Astrocyte of the spinal cord (primary cell): ENCODE measurements at places on chromosomes 3 and 15.
A peak's percentile ranks its signal among the peaks of the same experiment; 100 is the strongest.

DNA sequence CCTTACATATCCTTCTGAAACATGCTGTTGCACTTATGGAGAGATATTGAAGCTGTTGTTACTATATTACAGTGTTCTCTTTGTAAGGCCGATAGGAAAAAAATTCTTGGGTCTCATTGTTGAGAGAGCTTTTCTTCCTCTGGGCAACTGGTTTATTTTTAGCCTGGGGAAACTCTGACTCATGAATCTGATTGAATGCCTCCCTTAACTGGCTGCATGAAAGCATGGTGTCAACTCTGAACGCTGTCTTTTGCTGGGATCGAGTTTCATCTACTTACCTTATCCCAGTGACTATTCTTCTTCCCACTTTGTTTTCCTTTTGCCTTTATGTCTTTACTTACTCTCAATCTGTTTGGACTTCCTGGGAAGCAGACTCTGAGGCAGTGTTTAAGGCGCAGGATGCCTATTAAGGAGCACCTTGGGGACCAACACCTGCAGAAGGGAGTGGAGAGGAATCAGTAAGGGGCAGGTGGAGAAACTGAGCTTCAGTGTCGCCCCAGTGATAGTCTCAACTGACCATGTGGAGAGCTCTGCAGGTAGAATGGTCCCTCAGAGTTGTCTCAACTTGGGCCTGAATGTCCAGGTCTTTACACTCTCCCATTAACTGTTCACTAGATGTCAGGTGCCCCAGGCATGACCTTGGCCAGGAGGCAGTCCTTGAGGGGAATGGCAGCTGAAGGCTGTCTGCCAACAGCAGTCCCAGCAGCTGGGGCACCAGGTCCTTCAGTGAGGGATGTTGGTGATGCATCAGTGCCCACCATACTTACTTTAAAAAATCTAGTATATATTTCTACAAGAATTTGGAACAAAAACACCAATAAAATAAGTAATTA is 88.9 kb upstream of the CCNL1 start:
- DNase-seq, result peak; percentile 93

- DNase-seq, result peak; percentile 71
These were observed 33.9 kb downstream of the GRK7 start for GRCh38 chr3:141796889-141797781.

DNA sequence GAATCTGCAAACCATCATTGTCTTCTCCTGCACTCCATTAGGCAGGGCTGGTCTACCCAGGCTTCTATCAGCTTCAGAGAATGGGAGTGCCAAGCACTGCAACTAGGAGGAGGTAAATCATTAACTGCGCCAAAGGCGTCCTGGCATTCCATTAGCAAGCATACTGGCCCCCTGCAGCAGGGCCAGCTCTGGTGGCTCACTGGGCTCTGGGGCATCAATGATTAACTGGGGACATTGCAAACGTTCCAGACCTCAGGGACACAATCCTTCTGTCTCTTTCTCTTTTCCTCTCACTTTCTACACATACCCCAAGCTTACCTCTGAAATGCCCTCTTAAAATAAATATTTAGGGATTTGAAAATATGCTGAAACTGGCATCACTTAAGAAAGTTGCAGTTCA is 129.0 kb downstream of the MYLK start:
- DNase-seq, result no peak

DNA sequence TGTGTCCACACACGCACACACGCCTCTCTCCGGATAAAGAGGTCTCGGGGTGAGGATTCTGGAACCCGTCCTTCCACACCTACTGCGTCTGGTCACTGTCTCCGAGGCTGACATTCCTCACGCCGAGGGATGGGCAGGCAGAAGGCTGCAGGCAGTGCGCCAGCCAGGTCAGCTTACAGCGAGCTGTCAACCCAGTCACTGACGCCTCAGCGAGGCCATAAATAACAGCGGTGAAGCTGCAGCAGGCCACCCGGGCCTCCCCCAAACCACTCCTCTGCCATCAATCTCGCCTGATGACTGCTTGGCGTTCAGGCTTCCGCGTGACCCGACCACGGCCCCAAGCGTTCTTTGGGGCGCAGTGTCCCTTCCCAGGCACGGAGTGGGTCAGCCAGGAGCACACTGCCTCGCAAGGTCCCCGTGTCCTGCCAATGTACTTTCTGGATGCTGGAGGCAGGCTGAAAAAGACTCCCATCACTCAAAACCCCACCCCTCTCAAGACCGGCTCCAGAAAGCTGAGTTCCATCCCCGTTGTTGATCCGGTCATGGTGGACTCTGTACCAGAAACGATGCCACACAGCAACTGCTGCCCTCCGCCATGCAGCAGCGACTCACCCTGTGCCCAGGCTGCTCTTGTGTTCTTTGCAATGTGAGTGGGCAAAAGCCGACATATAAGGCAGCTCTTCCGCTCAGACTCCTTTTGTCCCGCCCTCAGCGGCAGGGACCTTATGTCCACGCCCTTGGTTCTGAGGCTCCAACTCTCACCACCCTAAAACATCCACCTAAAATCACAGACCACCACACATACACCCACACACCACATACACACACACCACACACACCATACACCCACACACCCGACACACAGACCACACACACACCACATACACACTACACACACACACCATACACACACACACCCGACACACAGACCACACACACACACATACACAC is 27.1 kb downstream of the CPN2 start:
- peak; percentile 35 for DNase-seq

DNA sequence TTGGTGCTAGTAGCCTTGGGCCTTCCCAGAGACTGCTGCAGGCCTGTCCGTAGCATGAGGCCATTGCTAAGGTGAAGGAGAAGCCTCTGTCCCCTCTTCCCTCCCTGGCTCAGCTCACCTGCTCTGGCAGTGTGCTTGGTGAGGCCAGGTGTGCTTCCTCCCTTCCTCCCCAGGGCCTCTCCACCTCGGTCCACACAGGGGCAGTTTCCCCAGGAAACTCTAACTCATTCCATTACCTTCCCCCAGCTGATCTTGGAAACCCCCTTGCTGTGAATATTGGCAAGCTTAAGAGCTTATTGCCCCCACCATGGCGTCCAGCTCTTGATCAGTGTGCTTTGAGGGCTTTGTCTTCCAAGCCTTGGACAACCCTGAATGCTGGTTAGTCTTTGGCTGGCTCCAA is 52.7 kb downstream of the ZNF445 start:
- no peak for DNase-seq

DNA sequence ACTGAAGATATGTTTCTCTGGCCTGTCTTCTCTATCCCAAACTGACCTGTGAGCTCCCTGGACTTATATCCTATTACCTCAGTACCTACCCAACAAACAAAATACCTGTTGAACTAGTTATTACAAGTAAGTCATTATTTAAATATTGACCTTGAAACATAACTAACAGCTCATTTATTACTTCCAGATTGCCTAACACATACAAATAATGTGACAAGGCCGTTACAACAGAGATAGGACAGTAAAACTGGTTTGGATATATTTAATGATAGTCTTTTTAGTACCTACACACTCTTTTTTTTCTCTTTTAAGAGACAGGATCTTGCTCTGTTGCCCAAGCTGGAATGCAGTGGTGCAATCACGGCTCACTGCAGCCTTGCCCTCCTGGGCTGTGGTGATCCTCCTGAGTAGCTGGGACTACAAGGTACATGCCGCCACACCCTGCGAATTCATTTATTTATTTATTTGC is 145.0 kb downstream of the ADAM10 start:
- DNase-seq, result no peak

DNA sequence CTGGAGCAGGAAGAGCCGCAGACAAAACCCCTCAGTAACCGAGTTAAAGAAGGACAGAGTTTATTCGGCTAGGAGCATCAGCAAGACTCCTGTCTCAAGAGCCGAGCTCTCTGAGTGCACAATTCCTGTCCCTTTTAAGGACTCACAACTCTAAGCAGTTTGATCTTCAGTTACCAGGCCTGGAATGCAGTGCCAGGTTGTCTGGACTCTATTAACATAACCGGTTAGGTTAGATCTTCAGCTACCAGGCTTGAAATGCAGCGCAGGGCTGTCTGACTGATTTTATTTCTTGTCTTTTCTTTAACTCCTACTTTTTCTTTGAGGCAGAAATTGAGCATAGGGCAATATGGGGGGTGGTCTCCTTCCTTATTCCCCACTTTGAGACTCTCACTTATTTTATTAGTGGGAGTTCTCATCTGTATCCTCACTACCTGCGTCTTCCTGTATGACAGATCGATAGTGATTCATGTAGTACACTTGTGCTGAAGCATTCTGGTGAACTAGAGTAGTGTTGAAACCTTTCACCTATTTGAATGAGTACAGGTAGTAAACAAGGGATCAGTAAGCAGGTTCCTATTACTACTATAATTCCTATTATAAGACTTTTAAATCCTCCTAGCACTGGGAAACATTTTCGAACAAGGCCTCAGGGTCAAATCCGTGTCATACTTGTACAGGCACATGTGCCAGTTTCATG is 325.0 kb downstream of the CGGBP1 start:
- DNase-seq, result no peak

GRCh38 chr3:111989061-111989678 is 9.6 kb upstream of the TAGLN3 start:
- peak; percentile 80 for DNase-seq

DNA sequence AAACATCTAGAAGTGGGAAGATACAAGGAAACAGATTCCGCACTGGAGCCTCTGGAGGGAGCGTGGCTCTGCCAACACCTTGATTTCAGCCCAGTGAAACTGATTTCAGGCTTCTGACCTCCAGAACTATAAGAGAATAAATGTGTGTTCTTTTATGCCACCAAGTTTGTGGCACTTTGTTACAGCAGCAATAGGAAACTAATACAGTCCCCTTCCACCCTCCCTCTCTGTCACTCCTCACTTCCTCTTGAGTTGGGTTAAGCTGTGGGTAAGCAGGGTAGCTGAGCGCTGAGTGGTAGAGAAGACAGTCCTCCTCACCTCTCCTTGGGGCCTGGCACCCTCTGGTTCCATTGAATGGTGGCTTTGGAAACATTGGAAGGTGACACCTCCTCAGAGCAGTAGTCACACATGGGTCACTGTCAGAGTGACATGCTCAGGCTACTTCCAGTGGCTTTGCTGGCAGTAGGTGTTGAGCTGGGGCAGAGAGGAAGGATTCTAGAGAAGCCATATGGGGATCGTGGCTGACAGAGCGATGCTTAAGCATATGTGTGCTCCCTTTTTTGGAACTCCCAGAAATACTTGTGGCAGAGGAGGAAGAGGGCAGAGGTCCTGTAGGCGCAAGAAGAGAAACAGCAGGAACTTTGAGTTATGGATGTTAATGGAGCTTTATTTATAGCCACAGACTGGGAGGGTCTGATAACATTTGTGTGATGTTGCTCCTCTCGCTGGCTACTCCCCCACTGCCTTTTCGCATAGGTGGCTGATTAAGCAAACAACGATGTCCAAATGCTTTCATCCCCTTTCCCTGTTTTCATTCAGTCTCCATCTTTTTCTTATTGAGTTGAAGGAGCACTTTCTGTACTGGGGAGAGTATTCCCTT is 14.8 kb upstream of the HCN4 start:
- no peak for DNase-seq

DNA sequence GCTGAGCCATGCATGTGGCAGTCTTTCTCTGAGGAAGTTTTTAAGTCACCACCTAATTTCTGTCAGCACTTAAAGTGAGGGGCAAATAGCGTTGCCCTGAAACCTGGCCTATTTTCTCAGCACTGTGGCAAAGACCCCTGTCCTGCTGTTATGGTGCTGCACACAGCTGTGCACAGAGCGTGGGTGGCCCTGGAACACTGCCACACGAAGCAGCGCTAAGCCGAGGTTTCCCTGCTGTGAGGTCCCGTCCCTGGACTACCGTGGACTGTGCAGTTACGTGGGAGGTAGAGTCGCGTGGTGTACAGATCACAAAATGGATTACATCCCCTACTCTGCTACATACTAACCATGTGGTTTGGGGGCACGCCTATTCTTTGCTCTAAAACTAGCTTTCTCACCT is 101.6 kb upstream of the NR2E3 start:
- no peak for DNase-seq

DNA sequence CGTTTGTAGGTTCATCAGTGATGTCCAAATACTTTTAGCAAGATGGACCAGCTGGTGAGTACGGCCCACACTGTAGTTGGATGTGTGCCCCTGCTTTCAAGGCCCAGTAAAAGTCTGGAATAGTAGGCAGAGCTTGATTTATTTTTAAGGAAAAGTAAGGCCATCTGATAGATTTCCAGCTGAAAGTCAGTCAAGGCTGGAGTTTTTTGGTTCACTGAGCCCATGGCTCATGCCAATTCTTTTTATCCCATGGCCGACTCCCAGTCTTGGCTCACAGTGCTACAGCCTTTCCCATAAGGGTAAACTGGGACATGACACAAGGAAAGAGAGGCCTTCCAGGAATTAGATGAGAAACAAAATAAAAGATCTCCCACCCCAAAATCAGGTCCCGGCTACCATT is 13.5 kb downstream of the CCDC80 start:
- no peak for DNase-seq

- peak; percentile 94 for DNase-seq
These were observed 134.0 kb upstream of the IL12A start for GRCh38 chr3:159854500-159855124.

DNA sequence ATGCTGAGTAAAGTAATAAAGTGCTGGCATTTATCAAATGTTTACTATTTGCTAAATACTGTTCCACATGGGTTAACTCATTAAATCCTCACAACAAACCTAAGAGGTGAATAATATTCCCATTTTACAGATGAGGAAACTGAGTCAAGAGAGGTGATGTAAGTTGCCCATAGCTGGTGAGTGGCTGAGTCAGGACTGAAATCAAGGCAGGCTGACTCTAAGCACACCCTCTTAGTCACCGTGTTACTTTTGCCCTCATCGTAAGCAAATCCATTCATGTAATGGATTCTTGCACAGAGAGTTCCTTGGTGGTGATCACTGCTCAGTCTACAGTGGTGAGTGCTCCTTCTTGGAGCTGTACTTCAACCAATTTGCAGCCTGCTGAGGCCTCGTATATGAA is 28.9 kb upstream of the PTX3 start:
- no peak for DNase-seq

DNA sequence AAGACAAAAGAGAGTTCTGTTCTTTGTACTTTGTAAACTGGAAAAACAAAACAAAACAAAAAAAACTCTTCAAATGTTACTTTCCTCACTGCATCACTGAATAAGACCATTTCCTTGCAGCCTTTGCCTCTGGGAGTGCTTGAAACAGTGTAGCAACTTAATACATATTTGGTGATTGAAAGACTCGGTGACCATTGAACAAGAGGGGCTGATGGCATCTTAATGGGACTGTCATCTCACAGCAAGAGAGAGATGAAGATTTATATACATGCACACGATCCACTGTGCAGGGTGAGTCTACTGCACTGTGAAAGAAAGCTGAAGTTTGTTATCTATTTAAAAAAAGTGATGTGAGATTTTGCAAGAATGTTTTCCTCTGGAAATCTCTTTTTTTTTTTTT is 111.9 kb upstream of the KLHL25 start:
- DNase-seq, result no peak

DNA sequence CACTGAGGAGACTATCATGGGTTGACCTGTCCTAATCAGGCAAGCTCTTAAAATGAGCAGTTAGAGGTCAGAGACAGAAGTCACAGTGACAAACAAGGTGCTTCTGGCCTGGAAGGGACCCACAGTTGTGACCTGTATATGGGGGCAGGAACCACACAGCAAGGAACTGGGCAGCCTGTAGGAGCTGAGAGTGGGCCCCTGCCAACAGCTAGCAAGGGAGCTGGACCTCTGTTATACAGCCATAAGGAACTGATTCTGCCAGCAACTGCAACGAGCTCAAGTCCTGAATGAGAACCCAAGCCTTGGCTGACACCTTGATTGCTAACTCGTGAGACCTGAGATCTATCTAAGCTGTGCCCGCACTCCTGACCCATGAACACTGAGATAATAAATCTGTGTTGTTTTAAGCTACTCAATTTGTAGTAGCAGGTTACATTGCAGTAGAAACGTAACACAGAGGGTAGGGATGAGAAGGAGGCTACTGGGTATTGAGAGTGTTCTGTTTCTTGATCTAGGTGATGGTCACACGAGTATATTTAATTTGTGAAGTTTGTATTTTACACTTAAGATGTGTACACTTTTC is 44.5 kb upstream of the MAGI1 start:
- DNase-seq, result no peak
